ENCODE measurements at places on chromosomes 2 and 18.

GRCh38 chr2:58543442-58543841 lies 302.3 kb upstream of the FANCL start:
- DNase-seq, result no peak

DNA sequence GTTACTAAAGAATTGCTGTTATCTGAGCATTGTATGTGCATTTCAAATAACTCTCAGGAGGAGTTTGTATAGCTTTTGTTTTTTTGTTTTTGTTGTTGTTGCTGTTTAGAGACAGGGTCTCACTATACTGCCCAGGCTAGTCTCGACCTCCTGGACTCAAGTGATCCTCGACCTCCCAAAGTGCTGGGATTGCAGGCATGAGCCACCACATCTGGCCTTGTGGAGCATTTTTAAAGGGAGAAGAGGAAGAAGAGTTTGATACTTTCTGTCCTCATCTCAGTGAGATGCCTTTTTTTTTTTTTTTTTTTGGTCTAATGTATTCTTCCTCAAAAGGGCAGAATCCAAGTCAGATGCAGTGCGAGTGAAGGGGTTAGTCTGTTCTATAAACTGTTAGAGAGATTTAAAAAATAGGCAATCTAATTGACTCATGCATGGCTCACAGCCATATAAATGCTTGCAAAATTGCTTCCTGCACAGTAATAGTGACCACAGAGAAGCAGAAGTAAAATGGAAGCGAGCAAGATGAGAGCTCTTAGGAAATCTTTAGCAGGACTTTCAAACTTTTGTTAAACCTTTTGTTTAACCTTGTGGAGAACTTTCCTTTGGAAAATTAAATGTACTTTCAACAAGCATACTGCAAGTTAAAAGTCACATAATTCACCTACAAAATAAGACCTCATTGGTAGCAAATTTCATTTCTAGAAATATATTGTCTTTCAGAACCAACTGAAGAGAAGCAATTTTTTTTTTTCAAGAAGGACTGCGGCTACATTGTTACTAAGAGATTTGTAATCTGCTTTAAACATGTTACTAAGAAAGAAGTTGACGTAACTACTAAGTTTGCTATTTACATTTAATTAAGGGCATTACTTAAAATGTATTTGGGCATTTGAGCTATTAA lies 52.3 kb upstream of the ROCK1 start:
- DNase-seq, result no peak

DNA sequence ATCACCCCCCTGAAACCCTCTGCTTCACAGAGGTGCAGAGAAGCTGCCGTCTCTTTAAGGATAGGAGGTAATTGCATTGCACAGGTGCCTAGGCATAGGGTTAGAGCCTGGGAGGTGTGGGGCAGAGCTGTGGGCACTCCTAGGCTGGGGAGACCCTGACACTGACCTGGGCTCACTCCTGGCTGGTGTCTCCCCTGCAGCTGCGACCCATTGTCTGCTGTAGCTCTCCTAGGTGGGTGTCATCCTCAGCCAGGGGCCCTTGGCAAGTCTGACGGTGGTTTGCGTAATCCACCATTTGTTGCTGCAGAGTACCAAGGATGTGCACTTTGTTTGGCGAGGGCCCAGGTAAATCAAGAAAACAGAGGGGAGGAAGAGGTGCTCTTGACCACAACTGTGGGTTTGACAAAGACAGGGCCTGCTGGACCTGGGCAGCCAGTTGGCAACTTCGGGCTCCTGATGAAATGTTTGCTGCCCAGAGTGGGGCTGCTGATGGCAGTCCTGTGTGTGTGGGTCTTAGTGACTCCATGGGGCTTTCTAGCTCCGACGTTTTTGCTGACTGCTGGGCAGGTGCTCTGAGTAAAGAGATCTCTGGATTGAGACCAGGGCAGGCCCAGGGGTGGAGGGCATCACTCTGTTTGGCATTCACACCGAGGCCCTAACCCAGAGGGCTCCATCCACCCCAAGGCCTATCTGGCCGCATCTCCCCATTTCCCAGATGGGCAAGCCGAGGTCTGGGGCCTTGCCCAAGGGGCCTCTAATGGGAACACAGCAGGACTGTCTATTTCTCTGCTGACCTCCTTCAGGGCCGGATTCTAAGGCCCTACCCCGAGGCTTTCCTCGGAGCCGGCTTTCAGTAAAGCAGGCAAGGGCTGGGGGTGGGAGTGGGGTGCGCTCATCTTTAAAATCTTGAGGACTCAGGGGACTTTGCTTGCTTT lies 67.7 kb downstream of the EDAR start:
- no peak for DNase-seq

DNA sequence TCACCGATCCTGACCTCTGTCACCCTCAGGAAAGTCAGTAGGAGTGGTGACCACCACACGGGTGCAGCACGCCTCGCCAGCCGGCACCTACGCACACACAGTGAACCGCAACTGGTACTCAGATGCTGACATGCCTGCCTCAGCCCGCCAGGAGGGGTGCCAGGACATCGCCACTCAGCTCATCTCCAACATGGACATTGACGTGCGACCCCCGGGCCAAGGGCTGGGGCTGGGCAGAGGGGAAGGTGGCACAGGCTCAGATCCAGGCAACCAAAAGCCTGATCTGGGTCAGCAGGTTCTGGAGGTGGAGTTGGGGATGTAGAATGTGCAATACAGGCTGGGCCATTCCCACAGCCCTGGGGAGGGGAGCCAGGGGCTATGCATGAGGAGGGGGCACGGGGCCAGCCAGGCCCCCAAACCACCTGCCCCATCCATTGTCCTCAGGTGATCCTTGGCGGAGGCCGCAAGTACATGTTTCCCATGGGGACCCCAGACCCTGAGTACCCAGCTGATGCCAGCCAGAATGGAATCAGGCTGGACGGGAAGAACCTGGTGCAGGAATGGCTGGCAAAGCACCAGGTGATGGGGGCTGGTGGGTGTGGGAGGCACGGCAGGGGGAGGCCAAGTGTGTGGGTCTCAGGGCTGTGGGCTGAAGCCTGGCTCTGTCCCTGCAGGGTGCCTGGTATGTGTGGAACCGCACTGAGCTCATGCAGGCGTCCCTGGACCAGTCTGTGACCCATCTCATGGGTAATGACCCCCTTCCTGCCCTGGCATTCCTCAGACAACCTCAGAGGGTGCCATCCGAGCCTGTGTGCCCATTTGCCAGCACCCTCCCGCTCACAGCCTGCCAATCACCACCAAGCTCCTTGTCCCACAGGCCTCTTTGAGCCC lies 1.4 kb downstream of the ALPI start:
- no peak for DNase-seq

DNA sequence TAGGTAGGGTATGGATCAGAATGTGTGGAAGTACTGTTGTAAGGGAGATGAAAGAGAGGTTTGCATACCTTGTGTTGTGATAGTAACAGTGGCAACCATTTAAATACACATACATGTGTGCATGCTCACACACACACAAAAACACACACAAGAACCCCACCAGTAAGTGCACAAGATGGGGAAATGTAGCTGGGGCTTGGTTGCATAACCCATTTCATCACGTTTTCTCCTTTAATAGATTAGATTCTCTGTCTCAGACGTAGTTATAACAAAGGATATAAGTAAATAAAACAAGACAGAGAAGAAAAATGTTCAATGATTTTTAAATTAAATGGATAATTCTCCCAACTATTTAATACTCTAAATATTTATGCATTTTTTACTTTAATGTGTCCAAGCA lies 13.4 kb downstream of the ARHGAP15 start:
- no peak for DNase-seq

GRCh38 chr2:127422559-127423477 lies 4.6 kb downstream of the PROC start:
- DNase-seq, result no peak

DNA sequence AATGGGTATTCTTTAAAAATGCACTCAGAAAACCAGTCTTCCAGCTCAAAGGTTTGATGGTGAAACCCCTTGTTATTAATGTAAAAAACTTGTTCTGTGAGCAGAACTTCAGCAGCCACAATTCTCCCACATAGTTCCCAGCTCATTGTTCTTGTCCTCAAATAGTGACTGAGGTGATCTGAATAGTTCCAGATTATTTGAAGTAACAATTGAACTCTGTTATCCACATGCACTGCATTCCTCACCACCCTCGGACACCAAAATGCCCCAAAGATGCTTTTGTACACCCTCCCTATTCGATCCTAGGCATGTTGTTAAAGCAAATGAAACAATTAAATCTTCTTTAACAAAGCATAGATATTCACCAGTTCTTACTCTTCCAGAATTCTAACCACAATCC lies 2186.8 kb upstream of the CELF4 start:
- no peak for DNase-seq

DNA sequence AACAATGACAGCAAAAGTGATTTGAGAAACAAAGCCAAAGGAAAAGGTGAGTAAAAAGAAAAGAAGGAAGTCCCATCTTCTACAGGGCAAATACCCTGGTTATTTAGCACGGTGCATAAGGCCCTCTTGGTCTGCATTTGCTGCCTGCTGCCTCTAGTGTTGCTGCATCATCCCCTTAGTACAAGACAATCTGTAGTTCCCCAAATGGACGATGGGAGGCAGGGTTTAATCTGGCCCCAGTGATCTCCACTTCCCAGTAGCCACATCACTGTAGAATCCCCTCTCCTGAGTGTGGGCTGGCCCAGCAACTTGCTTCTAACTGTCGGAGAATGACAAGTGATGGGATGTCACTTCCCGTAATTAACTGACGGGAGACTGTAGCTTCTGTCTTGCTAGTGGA lies 85.1 kb downstream of the CTAGE1 start:
- DNase-seq, result peak; percentile 10

DNA sequence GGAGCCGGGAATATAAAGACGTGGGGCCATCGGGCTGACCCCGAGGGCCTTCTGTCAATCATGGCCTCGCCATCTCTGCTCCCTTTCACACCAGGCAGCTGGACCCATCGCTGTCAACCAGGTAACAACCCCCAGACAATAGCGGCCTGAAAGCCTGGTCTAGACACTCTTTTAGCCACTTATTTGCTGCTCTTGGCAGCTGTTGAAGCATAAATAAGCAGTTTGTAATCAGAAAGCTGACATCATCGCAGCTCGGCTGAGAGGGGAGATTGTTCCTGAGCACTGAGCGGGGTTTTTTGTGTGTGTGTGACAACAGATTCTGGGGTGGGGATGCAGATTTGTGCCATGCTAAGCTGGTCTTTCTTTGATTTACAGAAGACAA lies 423.6 kb upstream of the POU3F3 start:
- DNase-seq, result no peak

DNA sequence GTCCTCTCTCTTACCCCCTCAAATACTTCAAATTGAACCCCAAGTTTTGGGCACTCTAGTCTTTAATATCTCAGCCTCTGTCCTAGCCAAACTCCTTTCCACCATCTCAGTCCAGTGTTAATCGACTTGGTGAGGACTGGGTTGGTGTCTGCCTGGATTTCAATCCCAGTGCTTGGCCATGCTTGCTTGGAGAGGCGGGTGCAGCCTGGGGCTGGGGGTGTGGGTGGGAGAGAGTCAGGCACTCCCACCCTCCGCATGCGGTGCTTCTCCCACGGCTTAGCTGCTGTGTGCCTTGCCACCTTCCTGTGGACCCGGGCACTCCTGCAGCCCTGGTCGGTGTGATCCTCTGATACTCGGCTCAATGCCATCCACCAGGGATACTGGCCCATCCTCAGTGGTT lies 220.8 kb upstream of the HDAC4 start:
- no peak for DNase-seq

- no peak for DNase-seq
These were observed 236.0 kb upstream of the SPHKAP start for GRCh38 chr2:228417526-228417925.

DNA sequence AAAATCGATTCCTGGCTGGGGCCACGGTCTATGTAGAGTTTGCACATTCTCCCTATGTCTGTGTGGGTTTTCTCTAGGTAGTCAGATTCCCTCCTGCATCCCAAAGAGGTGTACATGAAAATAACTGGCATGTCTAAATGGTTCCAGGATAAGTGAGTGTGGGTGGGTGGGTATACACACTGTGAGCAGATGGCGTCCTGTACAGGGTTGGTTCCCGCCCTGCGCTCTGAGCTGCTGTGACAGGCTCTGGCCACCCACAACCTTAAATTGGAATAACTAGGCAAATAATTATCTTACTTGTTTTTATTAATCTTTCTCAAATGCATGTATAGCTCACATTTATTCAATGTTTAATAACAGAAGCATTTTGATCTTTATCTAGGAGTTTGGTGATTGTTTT lies 16.3 kb downstream of the THOC1 start:
- DNase-seq, result no peak

DNA sequence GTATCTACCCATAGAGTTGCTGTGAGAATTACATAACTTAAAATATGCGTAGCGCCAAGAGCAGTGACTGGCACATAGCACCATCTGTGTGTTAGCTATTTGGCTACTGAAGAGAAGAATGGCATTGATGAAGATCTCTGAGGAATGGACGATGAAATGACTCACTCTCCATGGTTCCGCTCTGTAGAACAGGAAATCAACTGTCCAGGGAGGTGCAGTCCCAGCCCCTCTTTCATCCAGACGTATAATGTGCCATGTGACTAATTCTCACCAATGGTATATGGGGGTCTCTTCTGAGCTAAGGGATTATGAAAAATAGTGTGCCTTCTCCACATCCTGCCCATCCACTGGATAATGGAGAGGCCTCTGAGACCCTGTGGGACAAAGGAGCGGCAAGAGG lies 254.8 kb downstream of the CYP26B1 start:
- no peak for DNase-seq

DNA sequence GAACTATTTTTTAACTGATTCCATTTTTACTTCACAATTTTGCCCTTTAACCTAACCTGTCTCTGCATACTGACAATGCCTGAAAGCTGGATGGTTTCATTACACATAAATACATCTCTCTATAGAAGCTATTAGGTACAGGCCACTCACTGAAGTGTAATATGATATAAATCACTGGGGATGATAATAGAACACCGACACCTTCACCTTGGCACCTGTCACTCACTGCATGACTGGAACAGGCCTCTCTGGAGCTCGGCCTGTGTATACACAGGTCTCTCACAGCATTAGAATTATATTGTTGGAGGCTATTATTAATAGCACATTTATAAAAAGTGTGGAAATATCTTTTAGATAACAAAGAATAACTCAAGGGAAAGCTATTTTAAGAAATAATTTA lies 138.2 kb downstream of the TMEM131 start:
- DNase-seq, result no peak

DNA sequence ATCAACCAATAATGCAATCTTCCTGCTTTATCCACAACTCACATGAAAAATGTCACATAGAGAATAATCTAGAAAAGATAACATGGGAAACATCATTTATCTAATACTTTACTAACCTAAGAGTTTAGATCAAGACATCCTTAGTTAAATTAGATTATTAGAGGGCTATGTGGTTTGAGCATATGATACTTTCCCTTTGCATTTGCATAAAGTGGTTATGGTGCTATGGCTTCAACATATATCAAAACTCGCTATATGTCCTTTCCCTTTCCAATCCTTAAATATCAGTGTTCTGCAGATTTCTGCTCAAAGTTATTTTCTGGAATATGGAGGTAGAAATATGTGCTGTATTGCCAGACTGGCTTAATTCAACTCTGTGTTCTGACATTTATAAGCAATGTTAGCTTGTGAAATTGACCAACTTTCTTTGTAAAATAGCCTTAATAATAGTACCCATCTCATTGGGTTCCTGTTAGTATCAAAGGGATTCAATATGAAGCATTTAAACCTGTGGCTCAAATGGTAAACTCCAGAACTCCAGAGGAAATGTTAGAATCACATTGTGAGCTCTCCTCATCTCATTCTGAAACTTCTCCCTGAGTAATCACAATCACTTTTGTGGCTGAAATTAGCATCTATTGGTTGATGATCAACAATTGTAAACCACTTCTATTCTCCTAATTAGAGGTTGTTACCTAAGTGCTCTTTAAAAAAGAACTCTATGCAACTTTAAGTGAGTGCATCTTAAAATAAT lies 1089.9 kb upstream of the SLC39A10 start:
- DNase-seq, result peak; percentile 20

All from NCI-H526 (cell line).